Mesothelial cell of epicardium (in vitro differentiated cells): ENCODE measurements at places on chromosomes 4 and X. TPM values are rescaled to one million over a fixed set of nuclear protein-coding genes. Genes with fewer than 3 reads are reported as not detected.

The TMEM255A gene
- 1.3 to 1.8 TPM (median 1.5 TPM) in 3 replicates for total RNA-seq

GRCh38 chr4:26171941-26172340 lies 148.9 kb upstream of the RBPJ start:
- no peaks in the 10 kb centered on the region for H3K36me3 ChIP-seq
- H3K27me3 ChIP-seq, result no peaks in the 10 kb centered on the region
- DNase-seq, result no peak
- H3K27ac ChIP-seq, result peak overlapping the region; percentile 18
- H3K4me3 ChIP-seq, result no peak overlapping the region

DNA sequence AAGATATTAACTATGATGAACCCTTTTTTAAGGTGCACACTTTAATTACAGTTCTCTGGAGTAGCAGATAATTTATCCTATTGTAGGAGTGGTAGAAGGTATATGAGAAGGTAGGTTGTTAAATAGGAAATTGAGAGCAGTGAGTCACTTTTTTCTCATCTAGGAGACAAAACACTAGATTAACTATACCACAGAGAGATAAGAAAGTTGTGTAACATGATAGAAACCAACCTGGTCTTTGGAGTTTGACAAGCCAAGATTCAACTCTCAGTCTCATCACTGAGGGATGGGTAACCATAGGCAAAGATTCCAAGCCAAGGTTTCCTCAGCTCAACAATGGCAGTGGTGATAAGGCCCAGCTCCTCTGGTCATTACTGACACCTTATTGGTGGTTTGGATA lies 104.0 kb downstream of the MAD2L1 start:
- H3K27ac ChIP-seq, result no peak overlapping the region
- no peak for DNase-seq
- H3K4me1 ChIP-seq, result peaks cover 8% of the 10 kb centered on the region
- H3K4me3 ChIP-seq, result no peak overlapping the region
- no peaks in the 10 kb centered on the region for H3K36me3 ChIP-seq

DNA sequence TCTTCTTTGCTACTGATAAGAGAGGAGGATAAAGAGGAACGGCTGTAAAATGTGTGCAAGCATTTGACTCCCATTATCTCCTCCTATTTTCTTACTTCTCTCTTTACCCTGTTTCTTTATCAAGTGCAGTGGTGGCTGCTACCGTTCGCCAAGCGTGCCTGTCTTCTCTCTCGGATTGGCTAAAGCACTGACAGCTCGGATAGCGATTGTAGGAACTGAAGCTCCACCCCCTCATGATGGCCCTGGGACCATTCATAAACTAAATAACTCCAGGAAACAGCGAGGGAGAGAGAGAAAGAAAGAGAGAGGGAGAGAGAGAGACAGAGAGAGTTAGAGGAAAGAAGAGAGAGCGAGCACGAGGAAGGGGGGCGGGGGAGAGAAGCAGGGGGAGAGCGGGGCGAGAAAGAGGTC lies 305 bp upstream of the MAB21L2 start:
- H3K27ac ChIP-seq, result peak overlapping the region; percentile 94
- DNase-seq, result peak; percentile 54
- H3K36me3 ChIP-seq, result peaks cover 2% of the 10 kb centered on the region
- peak overlapping the region; percentile 86 for H3K4me3 ChIP-seq

The SUPT20HL2 gene
- not detected in 3 replicates for total RNA-seq

The TCEAL6 gene
- not detected in 3 replicates for total RNA-seq

DNA sequence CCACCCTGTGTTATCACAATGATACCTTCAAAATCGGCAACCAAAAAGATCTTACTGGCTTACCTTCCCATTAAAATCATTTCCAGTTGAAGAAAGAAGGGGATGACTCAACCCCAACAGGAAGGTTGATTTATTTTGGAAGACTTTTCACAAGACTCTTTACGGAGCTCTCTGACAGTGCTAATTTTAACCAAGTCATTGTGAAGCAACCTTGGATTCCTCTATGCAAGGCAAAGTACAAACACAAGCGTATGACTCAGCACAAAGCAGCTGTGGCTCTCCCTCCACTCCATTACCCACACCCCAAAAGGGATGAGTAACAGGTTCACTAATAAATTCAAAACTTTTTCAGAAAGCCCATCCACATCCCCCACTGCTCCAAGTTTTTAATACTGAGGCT lies 213.8 kb upstream of the FGF13 start:
- no peak overlapping the region for H3K27ac ChIP-seq
- no peak overlapping the region for H3K4me3 ChIP-seq
- H3K4me1 ChIP-seq, result peaks cover 9% of the 10 kb centered on the region
- DNase-seq, result no peak
- no peaks in the 10 kb centered on the region for H3K36me3 ChIP-seq
- peaks cover 2% of the 10 kb centered on the region for H3K27me3 ChIP-seq

DNA sequence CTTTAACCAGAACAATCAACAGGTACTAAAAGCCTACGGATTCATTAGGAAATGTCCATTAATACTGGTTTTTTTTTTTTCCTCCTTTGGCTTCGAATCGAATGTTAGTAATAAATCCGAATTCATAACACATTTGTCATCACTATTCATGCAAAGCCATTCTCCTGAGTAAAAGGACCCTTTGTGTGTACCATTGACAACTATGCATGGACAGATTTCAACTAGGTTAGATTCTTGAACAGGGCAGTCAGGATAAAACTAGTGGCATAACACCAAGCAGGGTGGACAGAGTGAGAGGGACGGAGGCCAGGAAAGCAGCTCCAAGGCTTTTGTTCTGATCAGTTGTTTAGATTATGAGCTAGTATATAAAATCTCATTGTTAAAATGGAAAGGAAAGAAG lies 1722.0 kb upstream of the TENM3 start:
- H3K4me3 ChIP-seq, result no peak overlapping the region
- no peak for DNase-seq
- H3K36me3 ChIP-seq, result no peaks in the 10 kb centered on the region
- H3K27ac ChIP-seq, result no peak overlapping the region
- H3K4me1 ChIP-seq, result no peaks in the 10 kb centered on the region
- no peaks in the 10 kb centered on the region for H3K27me3 ChIP-seq

GRCh38 chrX:1401611-1402430 lies 9.9 kb upstream of the SLC25A6 start:
- no peaks in the 10 kb centered on the region for H3K27me3 ChIP-seq
- DNase-seq, result no peak
- no peaks in the 10 kb centered on the region for H3K36me3 ChIP-seq
- H3K4me3 ChIP-seq, result no peak overlapping the region
- no peaks in the 10 kb centered on the region for H3K4me1 ChIP-seq

DNA sequence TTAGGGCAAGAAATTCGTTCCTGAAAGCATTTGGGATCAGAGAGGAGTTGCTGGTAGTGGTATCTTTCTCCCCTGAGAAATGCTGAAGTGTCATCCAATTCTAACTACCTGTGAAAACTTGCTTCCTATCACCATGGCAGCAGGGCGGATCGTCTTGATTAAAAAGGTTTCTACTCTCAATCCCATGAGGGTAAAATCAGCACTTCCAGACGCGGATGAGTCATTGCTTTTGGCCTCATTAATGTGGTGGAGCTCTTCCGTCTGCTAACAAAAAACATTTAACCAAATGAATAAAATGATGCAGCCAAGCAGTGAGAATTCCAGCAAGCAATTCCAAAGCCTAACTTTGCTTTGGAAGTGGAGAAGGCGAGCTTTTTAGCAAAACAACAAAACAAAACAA lies 325.6 kb downstream of the CAMK2D start:
- no peaks in the 10 kb centered on the region for H3K27me3 ChIP-seq
- peaks cover 3% of the 10 kb centered on the region for H3K4me1 ChIP-seq
- H3K27ac ChIP-seq, result no peak overlapping the region
- no peak overlapping the region for H3K4me3 ChIP-seq

GRCh38 chr4:136680761-136681160 lies 851.5 kb downstream of the PCDH18 start:
- H3K4me1 ChIP-seq, result peaks cover 29% of the 10 kb centered on the region
- no peaks in the 10 kb centered on the region for H3K36me3 ChIP-seq
- H3K27ac ChIP-seq, result no peak overlapping the region

DNA sequence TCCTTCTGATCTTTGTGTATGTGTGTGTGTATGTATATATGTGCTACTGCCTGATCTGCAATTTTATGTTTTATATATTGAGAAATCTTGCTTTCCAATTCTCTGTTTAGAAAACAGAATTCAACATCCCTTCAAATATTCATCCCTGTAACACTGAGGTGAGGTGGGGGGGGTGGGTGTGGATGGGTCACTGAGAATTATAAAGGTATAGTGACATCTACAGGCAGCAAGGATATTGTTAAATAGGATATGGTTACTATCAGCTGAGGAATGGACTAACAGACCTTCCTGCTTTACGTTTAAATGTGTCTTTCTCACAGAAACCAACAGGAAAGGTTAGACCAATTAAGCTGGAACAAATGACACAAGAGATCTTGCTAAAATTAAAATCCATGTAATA lies 19.0 kb upstream of the MAGEB2 start:
- H3K27ac ChIP-seq, result no peak overlapping the region
- H3K27me3 ChIP-seq, result no peaks in the 10 kb centered on the region
- no peaks in the 10 kb centered on the region for H3K36me3 ChIP-seq
- H3K4me1 ChIP-seq, result peaks cover 7% of the 10 kb centered on the region
- H3K4me3 ChIP-seq, result no peak overlapping the region

DNA sequence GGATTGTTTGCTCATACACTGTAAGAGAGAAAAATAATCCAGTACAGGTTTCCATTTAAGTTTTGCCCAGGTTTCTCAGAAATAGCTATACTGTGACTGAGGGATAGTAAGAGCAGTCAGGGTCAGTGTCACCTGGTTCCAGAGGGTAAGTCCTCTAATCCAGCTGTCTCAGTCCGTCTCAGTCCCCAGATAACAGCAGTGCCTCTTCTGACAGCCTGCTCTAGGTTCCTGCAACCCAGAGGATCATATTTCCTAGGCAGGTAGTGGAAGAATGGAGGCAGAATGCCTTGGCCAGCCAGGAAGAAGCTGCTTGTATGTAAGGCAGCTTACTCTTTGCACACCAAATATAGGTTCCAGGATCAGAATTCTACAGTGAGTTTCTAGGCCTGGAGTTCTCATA lies 22.6 kb upstream of the GNRHR start:
- H3K36me3 ChIP-seq, result no peaks in the 10 kb centered on the region
- no peaks in the 10 kb centered on the region for H3K27me3 ChIP-seq
- no peak overlapping the region for H3K4me3 ChIP-seq
- H3K27ac ChIP-seq, result no peak overlapping the region
- DNase-seq, result no peak

DNA sequence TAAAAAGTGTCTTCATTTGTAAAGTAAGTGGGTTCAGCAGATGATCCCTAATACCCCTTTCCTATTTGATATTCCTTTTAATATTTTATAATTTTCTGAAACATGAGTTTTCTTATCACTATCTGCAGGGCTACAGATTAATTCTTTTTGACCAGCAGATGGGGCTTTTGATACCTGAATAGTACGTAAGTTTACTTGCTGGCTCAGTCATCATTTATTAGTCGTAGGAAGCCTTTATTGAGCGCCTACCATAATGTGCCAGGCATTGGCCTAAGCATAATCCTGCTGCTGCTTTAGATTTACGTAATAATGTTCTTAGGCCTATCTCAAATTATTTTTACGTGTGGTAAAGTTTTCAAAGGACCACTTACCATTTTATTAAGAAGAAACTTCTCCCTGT lies 33.1 kb downstream of the OSTC start:
- DNase-seq, result no peak
- H3K27ac ChIP-seq, result no peak overlapping the region

The MFAP3L gene
- total RNA-seq, result 2.1 to 2.3 TPM (median 2.2 TPM) in 3 replicates
